ENCODE measurements at places on chromosomes 13 and 19.

DNA sequence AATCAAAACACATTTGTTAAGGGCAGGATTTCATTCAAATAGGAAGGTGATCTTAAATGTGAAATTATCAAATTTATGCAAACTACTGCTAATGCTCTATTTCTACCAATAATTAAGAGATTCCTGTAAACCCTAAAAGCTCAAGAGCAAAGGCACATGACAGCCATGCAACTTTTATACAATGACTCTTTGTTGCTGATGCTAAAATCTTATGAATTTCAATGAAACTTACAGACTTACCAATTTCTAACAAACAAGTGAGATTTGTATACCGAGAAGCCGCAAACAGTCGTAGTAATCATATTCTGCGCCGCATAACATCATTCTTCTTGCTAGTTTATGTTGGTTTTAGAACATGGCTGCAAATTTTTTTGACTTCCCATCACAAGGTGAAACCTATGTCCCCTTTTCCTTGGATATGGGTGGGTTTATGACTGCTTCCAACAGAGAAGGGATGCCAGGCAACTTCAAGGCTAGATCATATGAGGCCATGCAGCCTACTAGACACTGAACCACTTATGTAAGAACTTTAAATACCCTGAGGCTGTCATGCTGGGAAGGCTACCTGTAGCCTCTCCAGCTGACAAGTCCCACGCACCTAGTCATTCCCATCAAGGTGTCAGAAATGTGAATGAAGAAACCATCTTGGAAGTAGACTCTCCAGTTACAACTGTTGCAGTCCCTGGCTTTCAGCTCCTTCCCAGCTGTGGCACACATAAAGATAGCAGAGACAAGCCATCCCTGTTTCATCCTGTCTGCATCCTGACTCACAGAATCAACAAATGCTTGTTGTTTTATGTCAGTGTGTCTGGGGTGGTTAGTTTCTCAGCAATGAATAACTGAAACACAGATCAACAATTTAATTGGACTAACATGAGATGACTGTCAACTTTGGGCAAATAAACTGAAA is 42.0 kb downstream of the LNX2 start:
- no peak for DNase-seq

DNA sequence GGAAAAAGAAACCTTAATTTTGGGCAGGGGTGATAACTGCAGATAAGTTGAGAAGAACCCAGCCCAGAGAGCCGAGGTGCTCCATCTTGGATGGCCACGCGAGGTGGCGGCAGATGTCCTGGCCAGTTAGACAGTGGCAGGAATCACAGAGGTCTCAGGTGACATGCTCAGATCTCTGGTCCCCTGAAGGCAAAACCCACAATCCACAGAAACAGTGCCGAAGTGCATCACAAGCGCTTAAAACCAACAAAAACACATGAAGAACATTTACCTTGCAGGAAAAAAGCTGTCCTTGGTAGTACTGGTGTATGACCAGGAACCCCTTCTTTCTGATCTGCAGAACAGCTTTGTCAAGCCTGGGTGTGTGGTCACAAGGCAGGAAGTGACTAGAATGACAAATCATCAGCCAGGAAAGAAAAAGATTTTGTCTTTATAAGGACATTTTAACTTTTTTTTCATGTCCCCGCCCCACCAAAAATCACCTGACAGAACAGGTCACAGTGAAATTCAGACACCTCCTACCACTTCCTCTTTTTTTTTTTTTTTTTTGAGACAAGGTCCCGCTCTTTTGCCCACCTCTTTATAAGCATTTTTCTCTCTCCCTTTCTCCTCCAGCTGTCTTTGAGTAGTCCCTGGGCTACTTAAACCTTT is at the start of gene LCP1:
LCP1 (minus strand) TSS at position 338 of the 651 bp plus-strand sequence. CDS start 22,515 bp downstream, outside the sequence.
- DNase-seq, result no peak

DNA sequence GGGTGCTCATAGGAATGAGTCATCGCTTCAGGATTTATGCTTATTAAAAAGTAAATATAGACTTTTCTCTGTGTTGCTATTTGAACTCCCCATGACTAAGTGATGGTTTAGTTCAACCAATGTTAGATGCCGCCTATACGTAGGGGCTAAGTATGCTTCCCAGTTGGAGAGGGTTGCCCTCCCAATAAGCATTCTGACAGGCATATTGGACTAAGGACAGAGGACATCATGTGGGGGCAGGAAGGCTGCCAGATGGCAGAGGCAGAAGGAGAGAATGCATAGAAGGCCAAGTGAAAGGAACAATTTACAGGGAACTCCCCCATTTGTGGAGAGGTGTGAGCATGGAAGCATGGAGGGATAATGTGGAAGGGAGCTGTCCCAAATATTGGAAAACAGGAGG is 318.4 kb upstream of the OBI1 start:
- no peak for DNase-seq

DNA sequence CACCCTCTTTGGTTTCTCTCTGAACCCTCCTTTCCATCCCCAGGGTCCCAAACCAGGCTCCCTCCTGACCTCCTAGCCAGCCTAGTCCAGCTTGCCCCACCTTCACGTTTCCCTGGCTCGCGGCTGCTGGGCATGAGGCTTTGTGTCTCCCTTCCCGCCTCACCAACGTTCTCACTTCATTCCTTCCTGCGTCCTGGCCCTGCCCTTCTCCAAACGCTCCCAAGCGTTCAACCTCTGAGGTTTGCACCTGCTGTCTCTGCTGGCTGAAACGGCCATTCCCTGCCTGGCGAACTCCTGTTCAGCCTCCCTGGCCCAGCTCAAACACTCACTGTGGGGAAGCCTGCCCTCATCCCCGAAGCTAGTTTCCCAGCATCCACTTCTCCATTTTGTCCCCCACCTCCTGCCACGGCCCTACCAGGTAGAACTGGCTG is 12.4 kb downstream of the EPS8L1 start:
- no peak for DNase-seq

DNA sequence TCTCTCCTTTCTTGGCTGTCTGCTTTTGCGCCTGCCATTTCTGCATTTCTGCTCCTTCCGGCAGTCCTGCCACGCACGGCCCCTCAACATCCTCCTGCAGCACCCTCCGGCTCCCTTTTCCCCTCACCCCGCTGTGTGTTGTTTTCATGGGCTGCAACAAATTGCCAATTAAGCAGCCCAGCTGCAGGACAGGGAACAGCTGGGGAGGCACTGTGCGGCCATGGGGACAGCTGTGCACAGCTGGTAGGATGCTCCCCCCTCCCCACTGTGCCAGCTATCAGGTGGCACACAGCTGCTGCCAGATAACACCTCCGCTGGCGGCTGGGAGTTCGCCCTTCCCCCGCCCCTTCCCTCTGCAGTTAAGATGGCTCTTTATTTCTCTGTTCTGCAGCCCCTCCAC is 25.4 kb downstream of the LYL1 start:
- no peak for DNase-seq

- no peak for DNase-seq
Observed at GRCh38 chr13:43905435-43906031, 25.8 kb downstream of the LACC1 start.

GRCh38 chr19:5074407-5074806 is 105.5 kb downstream of the KDM4B start:
- DNase-seq, result no peak

- no peak for DNase-seq
Observed at GRCh38 chr19:16315825-16316505, 8.7 kb upstream of the KLF2 start.

DNA sequence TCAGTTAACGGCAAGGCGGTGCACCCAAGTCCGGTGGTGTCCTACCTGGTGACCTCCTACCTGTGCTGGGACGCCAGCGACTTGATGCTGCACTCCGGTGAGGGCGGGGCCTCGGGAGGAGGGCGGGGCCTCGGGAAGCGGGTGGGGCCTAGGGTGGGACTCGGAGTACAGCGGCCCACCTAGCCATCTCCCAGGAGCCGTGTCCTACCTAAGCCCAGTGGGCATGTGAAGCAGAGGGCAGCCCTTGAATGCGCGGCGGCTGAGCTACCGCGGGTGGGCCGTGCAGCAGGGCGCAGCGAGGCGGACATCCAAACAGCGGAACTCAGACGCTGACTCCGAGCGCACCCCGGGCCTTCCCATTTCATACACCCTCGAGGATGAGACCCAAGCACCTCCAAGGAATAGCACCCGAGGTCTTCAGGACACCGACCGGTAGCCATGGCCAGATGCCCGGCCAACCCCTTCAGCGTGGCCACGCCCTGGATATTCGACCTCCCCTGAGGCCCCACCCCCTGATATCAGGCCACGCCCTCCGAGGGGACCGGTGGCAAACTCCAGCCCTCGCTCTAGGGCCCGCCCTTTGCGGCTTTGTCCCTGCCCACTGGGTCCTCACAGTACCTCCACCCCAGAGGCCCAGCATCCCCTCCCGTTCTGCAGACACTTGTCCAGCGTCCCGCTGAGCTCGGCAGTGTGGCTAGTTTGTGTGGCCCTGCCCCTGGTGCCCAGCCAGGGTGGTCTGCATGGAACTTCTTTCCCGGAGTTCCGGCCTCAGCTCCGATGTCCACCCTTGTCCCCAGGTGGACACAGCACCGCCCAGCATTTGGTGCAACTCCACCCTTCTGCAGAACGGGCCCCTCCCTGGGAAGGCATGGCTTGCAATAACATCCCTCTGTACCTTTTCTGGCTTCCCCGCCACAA is 5.4 kb downstream of the KLK1 start:
- DNase-seq, result peak; percentile 43

- DNase-seq, result peak; percentile 31
Observed at GRCh38 chr13:26985285-26985878, 186.2 kb downstream of the USP12 start.

DNA sequence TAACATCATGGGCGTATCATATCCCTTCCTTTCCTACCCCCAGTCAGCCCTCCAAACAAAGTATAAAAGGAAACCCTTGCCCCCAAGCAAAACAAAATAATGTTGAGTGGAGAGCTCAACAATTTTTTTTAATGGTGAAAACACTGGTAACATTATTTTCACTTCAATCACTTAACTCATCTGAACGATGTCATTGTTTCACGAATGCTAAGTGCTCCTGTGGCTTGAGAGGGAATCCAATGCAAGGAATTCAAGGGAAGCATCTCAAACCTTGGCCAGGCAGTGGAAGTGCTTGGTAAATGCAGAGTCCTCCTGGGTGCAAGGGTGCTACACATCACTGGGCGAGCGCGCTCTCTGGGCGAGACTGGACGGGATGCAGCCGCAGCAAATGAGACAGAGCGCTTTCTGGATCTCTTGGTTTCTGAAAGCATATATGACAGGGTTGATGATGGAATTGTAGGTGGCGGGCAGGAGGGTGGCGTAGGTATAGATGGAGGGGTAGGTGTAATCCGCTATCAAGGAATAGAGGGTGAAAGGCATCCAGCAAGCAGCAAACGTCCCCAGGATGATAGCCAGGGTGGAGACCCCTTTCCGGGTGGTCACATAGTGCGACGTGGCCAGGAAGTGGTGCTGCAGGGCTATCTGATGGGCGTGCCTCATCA is 2.0 kb downstream of the GPR12 start:
- DNase-seq, result no peak

- no peak for DNase-seq
Observed at GRCh38 chr13:65856431-65856830, 1373.7 kb downstream of the PCDH9 start.

GRCh38 chr13:88866195-88866594 is 1195.0 kb downstream of the SLITRK5 start:
- no peak for DNase-seq

GRCh38 chr19:29255006-29255405 is 42.1 kb upstream of the UQCRFS1 start:
- no peak for DNase-seq

- no peak for DNase-seq
Observed at GRCh38 chr13:61774903-61775302, 359.3 kb upstream of the PCDH20 start.

- peak; percentile 12 for DNase-seq
Observed at GRCh38 chr19:16041299-16041990, 34.9 kb upstream of the TPM4 start.

DNA sequence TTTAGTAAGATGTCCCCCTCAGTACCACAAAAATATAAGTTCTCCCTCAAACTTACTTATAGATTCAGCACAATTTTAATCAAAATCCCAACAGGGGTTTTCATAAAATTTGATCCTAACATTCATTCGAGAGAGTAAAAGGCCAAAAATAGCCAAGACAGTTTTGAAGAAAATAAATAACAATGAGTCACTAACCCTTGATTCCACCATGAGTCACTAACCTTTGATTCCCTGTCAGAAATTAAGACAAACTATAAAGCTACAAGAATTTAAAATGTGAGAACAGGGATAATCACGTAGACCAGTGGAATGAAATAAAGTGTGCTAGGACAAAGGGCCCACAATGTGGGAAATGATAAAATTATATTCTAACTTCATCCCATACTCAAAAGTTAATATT is 320.3 kb downstream of the SUCLA2 start:
- no peak for DNase-seq

GRCh38 chr13:36475468-36475867 is 43.2 kb downstream of the CCNA1 start:
- no peak for DNase-seq

DNA sequence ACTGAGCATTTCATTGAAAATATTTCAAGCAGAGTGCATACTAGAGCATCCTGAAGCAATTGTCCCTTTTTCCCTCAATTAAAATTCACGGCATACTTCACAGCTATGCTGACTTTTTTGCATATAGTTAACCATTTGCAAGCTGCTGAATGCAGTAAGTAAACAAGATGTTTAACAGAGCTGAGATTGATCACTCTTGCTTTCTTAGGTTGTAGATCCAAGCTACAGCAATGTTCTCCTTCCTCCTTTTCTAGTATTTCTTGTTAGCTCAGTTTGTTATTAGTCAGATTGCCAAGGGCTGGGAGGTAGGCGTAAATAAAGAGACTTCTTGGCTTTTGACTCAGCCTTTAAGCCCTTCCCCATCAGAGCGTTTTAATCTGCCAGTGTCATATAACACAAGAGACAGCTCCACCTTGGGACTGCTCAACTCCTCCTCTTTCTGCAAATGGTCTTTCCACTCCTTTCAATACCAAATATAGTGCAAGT is at the start of gene SLITRK6:
SLITRK6 (minus strand) TSS at position 323 of the 486 bp plus-strand sequence. CDS start 2,911 bp downstream, outside the sequence.
- no peak for DNase-seq

- DNase-seq, result no peak
Observed at GRCh38 chr13:23469951-23470421, 36.5 kb upstream of the SACS start.

GRCh38 chr13:29581666-29582065 is 13.8 kb downstream of the SLC7A1 start:
- DNase-seq, result no peak

DNA sequence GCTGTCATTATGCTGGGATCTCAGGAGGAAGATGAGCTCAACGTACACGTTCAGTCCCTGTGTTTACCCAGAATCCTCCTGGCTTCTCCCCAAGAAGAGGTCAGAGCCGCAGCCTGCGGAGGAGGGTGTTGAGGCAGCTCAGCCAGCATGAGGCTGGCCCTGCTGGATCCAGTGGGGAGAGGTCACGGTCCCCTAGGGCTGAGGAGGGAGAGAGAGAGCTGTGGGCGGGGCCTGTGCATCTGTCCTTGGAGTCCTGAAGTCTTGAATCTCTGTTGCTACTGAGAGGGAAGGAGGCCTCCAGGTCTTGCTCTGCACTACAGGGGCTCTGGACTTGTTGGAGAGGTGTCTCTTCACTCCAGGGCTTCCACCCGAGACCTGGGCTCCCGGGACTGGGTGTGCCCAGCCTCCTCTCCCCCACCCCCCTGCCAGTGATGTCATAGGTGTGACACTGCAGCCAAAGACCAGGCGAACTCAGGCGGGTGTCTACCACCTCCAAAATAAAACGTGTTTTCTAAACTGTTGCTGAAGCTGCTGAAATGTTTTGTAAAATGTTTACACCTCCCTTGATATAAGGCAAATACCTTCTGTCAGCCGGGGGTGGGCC is 77.9 kb upstream of the KCTD15 start:
- no peak for DNase-seq

Measured in stimulated activated CD4-positive, alpha-beta T cell treated with anti-CD3 and anti-CD28 coated beads, TNF-alpha, amount 100 ng/mL, for 1 hour (primary cell).